Cortex of kidney (tissue), 1 donor: ENCODE measurements at places on chromosomes 3 and 15.

DNA sequence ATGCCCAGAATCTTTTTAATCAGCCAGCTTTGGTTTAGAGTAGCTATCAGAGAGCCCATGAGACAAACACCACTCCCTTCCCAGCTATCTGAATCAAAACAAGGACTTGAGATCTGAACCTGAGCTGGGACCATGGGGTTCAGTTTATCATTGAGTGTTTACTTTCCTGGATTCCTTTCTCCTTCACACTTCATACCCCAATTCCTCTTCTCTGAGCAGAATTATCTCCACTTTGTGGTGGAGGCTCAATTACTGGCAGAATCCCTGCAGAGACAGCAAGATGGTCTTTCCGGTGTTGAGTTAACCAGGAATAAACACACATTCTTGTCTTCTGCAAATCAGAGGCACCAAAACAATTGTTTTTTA lies 102.4 kb downstream of the RPL22L1 start:
- DNase-seq = no peak

- no peak for DNase-seq
These were observed 159.4 kb upstream of the CHRM5 start for GRCh38 chr15:33808720-33809457.

GRCh38 chr3:139671107-139671506 lies 6.7 kb downstream of the NMNAT3 start:
- DNase-seq = no peak

DNA sequence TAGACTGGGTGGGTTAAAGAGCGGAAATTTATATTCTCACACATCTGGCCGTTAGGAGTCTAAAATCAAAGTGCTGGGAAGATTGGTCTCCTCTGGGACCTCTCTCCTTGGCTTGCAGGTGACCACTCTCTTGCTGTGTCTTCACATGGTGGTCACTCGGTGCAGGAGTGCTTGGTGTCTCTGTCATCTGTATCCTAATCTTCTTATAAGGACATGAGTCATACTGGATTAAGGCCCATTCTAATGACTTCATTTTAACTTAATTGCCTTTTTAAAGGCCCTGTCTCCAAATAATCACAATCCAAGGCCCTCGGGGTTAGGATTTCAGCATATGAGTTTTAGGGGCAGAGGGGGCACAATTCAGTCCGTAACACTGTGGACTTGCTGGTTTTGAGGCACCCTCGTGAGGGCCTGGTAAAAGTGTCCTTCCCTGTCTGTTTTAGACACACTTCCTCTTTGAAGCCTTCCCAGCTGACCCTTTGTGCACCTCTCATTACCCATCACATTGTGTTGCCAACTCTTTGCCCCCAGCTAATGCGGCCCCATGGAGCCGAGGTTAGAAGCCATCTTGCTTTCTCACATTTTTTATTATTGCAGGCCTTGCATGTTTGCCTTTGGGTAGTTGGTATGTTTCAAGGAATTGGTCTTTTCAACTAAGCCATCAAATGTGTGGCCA lies 3.2 kb downstream of the XYLB start:
- no peak for DNase-seq

GRCh38 chr3:192422997-192423342 lies 304.4 kb downstream of the FGF12 start:
- DNase-seq = no peak

- DNase-seq = no peak
These were observed 29.3 kb upstream of the COL6A5 start for GRCh38 chr3:130316169-130316568.
